Stimulated activated CD8-positive, alpha-beta memory T cell treated with anti-CD3 and anti-CD28 coated beads, Interleukin-4, amount 100 ng/mL, for 1 hour (primary cell): ENCODE measurements at places on chromosomes 7 and 10.

DNA sequence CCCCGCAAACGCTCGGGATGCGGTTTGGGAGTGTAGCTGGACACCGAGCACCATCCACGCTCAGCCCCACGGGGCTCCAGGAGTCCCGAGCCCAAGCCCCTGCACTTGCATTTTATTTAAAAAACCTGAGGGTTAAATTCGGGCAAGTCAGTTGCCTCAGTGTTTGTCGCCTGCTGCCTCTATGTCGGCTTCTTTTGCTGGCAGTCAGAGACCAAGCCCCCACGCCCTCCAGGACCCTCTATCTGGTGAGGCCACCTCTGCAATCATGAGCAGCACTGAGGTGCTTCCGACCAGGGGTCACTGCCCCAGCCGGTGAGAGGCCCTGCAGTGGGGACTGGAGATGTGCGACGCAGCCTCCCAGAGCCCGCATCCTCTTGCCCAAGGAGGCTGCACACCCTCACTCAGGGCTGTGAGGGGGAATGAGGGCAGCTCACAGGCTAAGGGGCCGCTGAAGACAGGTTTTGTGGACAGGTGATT is 13.3 kb upstream of the ZNF273 start:
- no peak for DNase-seq

GRCh38 chr7:128041203-128041602 is 10.0 kb upstream of the LRRC4 start:
- DNase-seq: no peak

DNA sequence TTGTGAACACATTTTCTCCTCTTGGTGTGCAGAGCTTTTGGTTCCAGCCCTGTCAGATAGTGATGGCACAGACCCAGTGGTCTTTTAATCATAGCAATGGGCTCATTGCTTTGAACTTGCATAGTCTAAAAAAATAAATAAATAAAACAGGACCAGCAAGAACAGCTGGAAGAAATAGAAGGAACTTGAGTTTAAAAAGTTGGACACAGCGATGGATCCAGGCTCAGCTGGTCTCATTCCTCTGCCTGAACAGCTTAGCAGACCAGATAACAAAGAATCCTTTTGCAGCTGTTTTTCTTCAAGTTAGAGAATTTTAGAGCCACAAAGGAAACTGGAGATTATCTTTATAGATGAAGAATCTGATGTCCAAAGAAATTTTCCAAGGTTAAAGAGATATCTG is 1005.6 kb downstream of the LRMDA start:
- no peak for DNase-seq

- no peak for DNase-seq
Observed at GRCh38 chr10:69451784-69452251, 553 bp downstream of the TSPAN15 start.

GRCh38 chr7:143129051-143129450 is 2.8 kb upstream of the PIP start:
- DNase-seq: no peak

DNA sequence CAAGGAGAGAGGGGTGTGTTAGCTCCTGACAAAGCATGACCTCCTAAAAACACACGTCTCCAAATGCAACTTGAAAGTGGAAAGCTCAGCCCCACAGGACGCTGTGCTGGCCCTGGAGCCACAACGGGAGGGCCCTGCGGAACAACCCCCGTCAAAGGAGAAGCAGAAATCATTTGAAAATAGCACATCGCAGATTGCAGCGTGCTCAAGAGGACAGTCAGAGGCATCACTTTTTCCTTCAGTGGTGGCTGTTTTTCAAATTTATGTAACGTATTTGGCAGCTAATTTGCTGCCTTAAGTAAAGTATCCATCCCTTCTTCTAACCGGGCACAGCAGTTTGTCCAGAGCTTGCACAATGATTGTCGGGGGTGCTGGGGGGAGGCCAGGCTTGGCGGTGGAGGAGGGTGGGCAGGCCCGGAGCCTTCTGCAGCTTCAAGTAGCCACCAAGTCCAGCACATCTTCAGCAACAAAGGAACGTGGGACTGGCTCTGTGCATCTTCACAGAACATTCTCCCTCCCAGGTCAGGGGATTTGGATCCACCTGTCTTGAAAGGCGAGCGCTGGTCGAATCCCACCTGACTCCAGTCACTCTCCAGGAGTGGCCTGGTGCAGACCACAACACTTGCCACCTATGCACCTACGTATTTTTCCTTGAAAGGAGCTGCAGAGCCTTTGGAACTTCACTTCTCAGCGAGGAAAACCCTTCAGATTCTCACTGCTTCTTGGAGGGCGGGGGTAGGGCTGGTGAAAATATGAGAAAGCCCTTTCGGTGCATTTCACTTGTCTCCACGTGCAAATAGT is 346.3 kb downstream of the DNAJB6 start:
- no peak for DNase-seq

DNA sequence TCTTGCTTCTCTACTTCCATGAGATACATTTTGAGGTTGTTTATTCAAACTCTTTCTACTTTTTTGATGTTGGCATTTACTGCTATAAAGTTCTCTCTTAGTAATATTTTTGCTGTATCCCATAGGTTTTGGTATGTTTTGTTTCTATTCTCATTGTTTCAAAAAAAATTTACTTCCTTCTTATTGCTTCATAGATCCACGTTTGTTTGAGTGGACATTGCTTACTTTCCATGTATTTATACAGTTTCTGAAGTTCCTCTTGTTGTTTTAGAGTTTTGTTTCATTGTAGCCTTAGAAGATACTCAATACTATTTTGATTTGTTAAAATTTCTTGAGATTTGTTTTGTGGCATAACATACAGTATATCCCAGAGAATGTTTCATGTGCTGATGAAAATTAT is 13.7 kb downstream of the TAS2R40 start:
- DNase-seq: no peak

DNA sequence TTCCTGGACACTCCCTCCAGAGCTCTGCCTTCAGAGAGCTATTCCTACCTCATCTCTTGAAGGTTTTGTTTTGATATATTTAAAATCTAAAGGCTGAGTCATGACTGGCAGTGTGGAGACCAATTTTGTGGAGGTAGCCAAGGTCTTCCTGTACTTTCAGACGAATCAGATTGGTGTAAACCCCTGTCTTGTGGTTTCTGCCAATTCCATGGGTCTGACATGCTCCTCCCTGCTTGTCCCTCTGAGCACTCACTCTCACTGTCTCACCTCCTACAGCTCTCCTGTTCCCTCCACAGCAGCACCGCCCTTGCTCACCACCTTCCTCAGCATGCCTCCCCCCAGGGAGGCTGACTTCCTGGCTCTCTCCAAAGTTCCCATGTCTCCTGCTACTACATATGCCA is 179.8 kb downstream of the NPSR1 start:
- no peak for DNase-seq

DNA sequence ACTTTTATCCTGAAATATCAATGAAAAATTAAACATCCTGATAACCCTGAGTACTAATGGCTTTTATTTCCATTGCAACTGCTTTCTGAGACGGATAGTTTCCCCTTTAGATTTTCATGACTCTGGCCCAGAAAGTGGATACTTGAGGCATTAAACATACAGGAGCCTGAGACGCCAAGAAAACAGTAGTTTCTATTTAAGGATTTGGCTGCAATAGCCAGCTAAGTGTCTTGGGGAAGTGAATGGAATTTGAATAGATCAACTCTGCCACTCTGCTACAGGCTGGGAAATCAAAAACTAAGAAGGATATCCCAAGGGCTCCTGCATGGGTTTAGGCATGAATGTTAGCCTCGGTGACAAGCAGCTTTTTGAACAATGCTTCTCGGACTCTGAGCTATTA is 24.7 kb upstream of the GPAM start:
- no peak for DNase-seq

GRCh38 chr7:11690395-11690794 is 141.6 kb downstream of the THSD7A start:
- DNase-seq: no peak
